ENCODE measurements at places on chromosomes 7 and 10.

- no peak for DNase-seq
Measured at GRCh38 chr10:84026821-84027257, 112.5 kb upstream of the GHITM start.

- DNase-seq: no peak
Measured at GRCh38 chr10:125559210-125559609, 123.8 kb downstream of the TEX36 start.

GRCh38 chr10:58414270-58415041 lies 29.2 kb downstream of the TFAM start:
- DNase-seq: no peak

- DNase-seq: no peak
Measured at GRCh38 chr10:60212195-60212594, 177.5 kb downstream of the ANK3 start.

GRCh38 chr10:30241422-30242110 lies 107.5 kb downstream of the MTPAP start:
- DNase-seq: no peak

DNA sequence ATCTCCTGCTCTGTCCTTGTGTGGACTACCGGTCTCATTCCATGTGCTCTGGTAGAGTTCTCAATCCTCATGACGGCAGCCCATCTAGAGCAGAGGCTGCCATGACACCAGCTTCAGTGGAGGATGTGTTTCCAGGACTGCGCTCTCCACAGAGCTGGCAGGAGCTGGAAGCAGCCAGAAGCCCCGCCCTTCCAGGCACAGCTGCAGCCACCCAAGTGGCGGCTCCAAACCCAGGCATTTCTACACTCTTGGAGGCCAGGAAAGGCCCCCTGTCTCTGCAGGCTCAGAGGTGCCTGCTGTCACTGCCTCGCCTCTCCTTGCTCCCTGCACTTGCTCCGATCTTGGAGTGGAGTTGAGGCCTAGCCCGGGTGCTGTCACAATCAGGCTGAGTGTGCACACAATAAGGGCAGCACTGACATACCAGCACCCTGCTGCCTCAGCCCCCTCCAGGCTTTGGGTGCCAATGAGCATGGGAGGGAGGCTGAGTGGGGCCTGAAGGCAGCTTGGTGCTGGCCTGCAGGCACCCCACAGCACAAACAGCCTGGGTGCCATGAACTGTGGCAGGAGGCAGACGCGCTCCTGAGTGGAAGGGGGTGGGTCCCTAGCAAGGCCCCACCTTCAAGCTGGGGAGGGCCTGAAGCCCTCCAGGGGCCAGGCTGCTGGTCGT lies 122.1 kb downstream of the LRRN3 start:
- DNase-seq: no peak

DNA sequence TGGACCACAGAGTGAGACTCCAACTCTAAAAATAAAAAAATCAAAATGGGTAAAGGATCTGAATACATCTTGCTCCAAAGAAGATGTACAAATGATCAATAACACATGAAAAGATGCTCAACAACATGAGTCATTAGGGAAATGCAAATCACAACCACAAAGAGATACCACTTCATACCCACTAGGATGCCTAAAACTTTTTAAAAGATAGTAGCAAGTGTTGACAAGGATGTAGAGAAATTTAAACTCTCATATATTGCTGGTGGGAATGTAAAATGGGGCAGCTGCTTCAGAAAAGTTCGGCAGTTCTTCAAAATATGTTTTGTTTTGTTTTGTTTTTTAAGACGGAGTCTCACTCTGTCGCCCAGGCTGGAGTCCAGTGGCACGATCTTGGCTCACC lies 45.7 kb upstream of the GTF2IRD1 start:
- DNase-seq: no peak

DNA sequence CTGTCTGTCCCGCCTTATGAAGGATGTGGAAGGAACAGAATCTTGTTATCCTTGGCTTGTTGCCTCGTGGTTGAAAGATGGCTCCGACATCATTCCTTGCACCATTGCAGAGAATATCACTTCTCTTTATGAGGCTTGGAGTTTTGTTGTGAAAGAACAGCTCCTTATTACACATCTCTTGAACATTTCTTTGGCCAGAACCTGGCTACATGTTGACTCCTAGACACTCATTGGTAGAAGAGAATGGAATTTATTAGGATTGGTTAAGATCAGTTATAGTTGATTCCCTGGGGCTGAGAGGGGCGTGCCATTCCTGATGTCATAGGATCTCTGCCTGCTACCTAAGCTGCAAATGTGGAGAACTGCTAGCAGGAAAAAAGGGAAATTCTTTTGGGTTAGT lies 180.5 kb upstream of the CTBP2 start:
- no peak for DNase-seq

DNA sequence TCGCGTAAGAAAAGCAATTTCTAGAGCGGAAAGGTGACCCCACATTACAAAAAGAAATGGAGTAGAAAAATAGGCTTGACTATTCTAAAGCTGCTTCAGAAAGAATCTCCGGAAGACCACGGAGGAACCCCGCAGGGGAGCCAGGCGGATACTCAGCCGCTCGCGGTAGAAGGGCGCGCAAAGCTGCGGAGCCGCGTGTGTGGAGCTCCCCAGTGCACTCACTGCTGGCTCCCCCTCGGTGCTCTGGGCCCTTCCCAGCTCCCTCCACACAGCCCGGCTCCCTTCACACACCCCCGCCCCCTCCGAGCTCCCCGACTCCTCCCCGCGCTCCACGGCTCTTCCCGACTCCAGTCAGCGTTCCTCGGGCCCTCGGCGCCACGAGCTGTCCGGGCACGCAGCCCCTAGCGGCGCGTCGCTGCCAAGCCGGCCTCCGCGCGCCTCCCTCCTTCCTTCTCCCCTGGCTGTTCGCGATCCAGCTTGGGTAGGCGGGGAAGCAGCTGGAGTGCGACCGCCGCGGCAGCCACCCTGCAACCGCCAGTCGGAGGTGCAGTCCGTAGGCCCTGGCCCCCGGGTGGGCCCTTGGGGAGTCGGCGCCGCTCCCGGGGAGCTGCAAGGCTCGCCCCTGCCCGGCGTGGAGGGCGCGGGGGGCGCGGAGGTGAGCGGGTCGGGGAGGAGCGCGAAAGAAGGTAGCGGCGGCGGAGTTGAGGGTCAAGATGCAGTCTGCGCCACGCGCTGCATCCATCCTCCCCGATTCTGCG lies at the start of gene STEAP2:
STEAP2 (plus strand) TSS at position 350 of the 758 bp plus-strand sequence. CDS start 13,343 bp downstream, outside the sequence.
- peak; percentile 76 for DNase-seq

GRCh38 chr7:142379201-142379885 lies 121.5 kb upstream of the PRSS58 start:
- no peak for DNase-seq

DNA sequence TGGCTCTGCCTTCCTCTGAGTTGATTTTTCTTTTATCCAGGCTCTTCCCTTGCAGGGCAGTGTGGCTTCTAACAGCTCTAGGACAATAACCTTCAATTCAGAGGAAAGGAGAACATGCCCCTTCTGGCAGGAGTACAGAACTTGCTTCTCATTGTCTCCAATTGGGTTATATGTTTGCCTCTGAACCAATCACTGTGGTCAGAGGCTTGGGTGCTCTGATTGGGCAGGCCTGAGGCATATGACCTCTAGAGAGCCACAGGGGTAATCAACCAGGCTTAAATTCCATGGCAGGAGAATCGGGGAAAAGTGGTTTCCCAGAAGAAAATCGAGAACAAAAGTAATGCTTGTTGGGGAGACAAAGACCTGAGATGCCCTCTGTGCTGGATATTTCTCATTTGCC lies 240.0 kb downstream of the REEP3 start:
- no peak for DNase-seq

GRCh38 chr10:118812393-118812740 lies 57.6 kb upstream of the CACUL1 start:
- DNase-seq: no peak

DNA sequence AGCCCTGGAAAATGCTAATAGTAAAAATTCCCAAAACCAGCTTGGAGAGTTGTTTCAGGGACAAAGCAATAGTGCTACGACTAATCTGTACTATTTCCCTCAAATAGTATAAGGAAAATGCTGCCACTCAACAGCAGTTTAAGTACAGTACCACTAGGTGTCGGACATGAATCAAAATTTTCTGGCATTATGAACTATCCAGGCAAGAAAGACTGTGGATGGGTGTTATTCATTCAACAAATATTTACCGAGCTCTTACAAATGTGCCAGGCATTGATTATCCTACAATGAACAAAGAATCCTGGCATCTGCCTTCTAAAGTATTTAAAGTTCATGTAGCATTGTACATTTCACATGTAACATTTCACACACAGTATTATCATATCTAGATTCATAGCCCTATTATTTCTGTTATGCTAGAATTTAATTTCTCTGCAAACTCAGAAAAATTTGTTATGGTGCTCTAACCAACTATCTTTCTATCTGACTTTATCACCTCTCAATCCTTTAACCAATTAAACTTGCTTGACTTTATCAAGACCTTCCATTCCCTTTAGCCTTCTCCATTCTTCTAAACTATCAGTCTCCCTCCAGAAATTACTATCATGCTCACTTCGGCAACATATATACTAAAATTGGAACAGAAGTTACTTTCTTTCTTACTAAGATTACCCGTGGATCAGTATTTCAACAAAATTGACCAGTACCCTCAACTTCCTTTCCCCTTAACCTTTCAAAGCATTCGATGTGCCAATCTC lies 80.6 kb downstream of the ARHGAP21 start:
- DNase-seq: no peak

GRCh38 chr7:17085186-17085585 lies 203.4 kb upstream of the AGR3 start:
- DNase-seq: no peak

GRCh38 chr10:25388188-25388861 lies 213.5 kb downstream of the GPR158 start:
- DNase-seq: no peak

GRCh38 chr7:99036546-99037111 lies 107.3 kb downstream of the SMURF1 start:
- no peak for DNase-seq

DNA sequence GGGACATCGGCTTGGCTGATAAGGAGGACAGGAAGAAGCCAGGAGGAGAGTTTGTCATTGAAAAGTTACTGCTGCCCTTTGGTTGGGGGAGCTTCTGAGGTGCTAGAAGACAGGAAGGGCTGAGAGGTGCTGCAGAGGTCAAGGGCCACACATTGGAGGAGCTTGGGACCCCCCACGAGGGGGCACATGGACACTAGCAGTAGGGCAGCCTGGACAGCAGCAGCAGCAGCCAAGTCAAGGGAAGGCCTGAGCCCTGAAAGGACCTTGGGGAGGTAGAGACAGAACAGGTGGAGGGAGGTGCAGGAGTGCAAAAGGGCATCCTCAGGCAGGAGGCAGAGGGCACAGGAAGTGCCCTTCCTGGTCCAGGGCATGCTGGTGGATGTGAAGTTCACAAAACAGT lies 439.7 kb upstream of the IGFBP3 start:
- no peak for DNase-seq

DNA sequence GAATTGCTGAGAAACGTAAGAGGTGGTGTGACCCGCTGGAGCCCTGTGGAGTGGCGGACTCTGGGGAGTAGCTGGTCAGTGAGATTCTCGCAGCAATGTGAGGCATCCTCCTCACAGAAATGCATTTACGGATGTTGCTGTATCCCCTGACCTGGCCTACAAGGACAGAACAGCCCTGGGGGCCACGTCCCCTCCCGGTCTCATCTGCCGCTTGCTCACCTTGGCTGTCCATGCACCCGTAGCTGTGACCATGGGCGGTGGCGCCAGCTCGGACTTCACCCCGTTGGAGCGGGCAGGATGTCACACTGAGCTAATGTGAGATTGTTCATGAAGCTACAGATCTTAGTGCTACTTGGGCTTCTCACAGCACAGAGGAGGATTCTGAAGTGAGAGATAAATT lies 193.8 kb downstream of the EBF3 start:
- DNase-seq: no peak

GRCh38 chr10:74332398-74332797 lies 181.4 kb downstream of the ADK start:
- DNase-seq: no peak

DNA sequence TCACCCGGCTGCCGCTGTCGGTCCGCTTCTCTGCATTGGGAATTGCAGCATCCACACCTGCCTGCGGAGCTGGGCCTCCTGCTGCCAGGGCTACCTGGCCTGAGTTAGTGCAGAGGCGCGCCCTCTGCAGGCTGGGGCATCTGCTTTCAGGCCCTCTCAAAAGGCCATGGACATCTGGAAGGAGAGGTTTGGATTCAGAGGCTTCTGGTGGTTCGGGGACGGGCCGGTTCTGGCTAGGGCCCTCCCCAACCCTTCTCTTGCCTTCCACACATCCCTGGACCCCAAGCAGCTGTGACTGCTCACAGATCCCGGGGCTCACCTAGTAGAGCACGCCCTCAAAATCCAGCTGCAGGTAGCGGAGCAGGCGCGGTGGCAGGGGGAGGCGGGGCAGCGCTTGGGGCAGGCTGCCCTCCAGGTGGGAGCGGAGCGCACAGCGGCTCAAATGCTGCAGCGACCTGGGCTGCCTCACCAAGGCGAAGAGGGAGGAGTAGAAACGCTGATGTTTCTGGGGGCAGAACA lies 8.4 kb upstream of the GBX1 start:
- DNase-seq: no peak

DNA sequence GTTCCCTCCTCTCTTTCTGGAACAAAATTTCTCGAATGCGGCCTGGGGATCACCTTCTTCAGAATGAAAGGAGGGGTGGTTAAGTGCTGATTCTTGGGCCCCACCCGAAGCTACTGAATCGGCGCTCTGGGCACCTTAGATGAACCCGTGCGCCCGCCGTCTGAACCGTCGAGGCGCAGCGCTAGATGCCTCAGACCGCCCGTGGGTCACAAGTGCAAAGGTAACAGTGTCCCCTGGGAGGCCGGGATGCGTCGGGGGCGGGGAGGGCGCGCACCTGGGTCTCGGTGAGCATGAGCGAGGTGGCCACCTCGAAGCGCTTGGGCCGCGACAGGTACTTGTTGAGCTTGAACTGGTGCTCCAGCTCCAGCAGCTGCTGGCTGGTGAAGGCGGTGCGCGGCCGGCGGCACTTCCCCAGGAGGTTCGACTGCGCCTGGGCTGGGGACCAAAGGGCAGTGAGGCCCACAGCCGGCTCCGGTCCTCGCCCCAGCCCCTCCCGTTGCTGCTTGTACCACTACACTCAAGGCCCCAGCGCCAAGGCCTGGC lies 4.2 kb downstream of the MNX1 start:
- DNase-seq: peak; percentile 36

DNA sequence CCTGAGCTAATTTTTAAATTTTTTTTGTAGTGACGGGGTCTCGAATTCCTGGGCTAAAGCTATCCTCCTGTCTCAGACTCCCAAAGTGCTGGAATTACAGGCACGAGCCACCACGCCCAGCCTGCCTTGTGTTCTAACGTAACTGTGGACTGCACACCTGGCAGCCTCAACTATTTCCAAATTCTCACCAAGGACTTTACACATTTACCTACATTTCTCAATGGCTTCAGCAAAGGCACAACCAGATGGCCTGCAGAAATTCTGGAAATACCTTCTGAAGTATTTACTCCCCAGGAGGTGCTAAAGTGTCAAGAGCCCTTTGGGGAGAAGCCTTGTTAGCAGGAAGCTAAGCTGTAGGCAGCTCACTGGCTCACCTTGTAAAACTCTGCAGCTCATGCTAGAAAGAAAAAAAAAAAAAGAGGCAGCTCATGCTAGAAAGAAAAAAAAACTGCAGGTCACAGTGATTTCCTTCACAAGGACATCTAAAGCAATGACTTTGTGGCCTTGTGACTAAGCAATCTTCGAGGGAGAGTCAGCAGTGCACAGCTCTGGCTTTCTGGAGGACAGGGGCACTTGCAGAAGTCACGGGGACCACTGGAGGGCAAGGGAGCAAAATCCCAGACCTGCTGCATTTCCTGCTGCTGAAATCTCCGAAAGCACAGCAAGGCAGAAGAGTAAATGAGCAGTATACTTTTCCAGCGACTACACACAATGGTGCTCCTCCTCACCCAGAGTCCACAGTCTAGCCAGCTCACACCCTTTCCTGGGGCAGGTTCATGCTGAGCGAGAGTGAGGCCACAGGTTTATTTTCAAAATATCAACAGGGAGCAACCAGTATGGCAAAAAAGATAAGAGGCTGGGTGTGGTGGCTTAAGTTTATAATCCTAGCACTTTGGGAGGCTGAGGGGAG lies 40.4 kb downstream of the BAIAP2L1 start:
- DNase-seq: no peak

All from mesothelial cell of epicardium (in vitro differentiated cells).